Nephron progenitor cell (in vitro differentiated cells): ENCODE measurements at places on chromosomes 12 and 14.

GRCh38 chr14:97266653-97267052, 469.5 kb downstream of the VRK1 start:
- no peak for DNase-seq

DNA sequence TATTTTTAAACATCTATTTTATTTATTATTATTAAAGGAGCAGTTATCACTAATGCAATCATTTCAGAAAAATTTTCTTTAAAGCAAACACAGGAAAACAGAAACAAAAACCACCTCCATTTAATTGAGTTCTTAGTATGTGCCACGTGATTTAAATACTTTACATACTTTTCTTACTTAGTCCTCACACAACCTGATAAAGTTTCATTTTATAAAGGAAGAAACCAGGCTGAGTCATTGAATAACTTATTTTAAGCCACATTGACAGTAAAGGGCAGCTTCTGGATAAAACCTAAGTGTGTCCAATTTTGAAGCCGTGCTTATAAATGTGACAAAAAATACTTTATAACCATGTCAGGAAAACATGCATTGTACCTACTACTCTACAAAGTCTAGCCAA, 57.1 kb upstream of the PCED1B start:
- DNase-seq: no peak

GRCh38 chr12:79174626-79175025, 310.1 kb downstream of the SYT1 start:
- DNase-seq: no peak

GRCh38 chr14:82562881-82563280, 1029.2 kb upstream of the SEL1L start:
- DNase-seq: no peak

GRCh38 chr12:118052324-118053070, 8.5 kb downstream of the WSB2 start:
- DNase-seq: no peak

DNA sequence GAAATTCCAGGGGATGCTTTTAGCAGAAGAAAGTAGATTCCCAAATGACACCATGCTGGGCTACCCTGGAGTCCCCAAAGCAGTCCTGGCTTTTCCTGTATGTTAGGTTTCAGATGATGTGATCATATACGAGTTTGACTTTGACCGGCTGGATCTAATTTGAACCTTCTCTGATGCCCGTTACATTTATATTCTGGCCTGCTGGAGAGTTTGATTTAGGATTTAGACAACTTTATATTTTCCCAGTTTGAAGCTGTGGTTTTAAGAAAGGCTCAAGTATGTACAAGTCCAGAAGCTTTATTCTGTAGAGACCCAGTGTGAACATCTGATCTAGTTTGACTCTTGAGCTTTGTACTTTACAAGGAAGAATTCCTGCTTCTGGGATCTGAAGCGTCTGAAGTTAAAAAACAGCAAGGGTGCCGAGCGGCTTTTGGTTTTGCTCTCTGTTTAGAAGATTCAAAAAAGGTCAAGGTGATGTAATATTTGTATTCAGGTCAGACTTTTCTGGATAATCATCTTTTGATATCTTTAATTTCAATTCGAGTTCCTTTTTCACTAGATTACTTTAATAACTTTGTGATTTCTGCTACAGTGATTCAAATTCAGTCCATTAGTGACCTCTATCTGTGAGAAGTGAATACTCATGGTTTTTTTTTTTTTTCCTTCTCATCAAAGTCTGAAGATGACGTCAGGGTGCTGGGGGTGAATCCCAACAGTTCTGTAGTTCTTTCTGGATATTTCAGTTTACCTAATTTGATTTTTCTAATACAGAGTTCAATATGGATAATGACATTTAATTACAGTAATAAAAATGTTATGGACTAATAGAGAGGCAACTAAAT, 6.3 kb downstream of the FLRT2 start:
- DNase-seq: no peak
